ENCODE measurements at places on chromosomes 13 and 19.

- DNase-seq, result no peak
These were observed 49.6 kb downstream of the ABCC4 start for GRCh38 chr13:95251641-95252040.

DNA sequence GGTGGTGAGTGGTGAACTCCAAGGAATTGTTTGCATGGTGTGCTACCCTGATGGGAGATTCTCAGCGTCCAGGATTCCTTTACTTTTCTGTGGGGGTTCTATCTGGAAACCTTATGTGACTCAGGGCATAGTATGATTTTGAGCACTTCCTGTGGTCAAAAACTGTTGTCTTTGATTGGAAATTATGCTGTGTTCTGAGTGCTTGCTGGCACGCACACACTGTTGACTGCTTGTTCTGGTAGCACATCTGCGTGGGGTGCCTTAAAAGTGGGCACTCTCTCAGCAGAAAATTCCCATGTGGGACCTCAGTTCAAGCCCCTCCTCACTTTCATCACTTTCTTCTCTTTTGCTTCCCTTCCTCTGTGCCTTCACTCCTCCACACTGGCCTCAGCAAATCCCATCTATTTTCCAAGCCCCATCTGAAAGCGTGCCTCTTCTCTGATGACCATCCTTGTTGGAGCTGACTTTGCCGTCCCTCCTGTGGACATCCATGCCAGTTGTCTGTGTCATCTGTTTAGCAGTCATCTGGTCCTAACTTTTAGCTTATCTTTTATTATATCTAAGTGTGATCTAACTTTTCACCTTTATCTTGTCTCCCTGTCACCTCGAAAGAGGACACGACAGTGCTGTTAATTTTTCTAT is 56.4 kb upstream of the NPAS1 start:
- DNase-seq, result no peak

GRCh38 chr19:48325265-48325910 is at the start of gene EMP3:
EMP3 (plus strand) TSS chr19:48325552; CDS start chr19:48326845, 1,293 bp downstream.
- DNase-seq, result no peak

GRCh38 chr13:81458170-81458569 is 1117.2 kb upstream of the SPRY2 start:
- no peak for DNase-seq

All from cortex of kidney (tissue), 1 donor.